ENCODE measurements at places on chromosomes 16 and 17. TPM values are rescaled to one million over a fixed set of nuclear protein-coding genes. Genes with fewer than 3 reads are reported as not detected.

CHD9NB gene
- total RNA-seq, result 0.43 TPM

TSEN54 gene
- 92.7 TPM for total RNA-seq

SDR42E1 gene
- total RNA-seq, result 0.11 TPM

KRT222 gene
- total RNA-seq, result 3.4 TPM
